ENCODE measurements at places on chromosomes 4 and X.

GRCh38 chr4:110197529-110198042 lies 829 bp downstream of the ELOVL6 start:
- peak; percentile 49 for DNase-seq

GRCh38 chr4:71338846-71339593 lies at the start of gene SLC4A4:
Gene SLC4A4, plus strand, starts transcription at chr4:71339020.
- no peak for DNase-seq

DNA sequence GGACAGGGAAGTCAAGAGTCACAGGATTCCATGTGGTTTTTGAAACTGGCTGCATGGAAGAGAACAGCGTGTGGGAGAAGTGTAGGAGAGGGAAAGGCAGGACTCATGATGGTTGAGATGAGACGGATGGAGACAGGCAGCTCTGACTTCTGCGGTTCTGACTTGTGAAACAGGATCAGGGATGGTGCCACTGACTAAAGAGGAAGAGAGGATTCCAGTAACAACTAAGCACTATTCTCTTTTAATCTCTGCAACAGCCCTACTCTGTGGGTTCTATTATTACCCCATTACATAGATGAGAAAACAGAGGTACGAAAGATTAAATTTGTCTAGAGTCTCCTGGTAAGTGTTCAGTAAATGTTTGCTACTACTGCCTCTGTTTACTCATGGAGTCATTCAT lies 156.3 kb downstream of the CBR4 start:
- DNase-seq, result no peak

GRCh38 chrX:11426712-11427452 lies 133.7 kb downstream of the AMELX start:
- DNase-seq, result no peak

GRCh38 chr4:140800666-140801065 lies 44.5 kb upstream of the TBC1D9 start:
- no peak for DNase-seq

DNA sequence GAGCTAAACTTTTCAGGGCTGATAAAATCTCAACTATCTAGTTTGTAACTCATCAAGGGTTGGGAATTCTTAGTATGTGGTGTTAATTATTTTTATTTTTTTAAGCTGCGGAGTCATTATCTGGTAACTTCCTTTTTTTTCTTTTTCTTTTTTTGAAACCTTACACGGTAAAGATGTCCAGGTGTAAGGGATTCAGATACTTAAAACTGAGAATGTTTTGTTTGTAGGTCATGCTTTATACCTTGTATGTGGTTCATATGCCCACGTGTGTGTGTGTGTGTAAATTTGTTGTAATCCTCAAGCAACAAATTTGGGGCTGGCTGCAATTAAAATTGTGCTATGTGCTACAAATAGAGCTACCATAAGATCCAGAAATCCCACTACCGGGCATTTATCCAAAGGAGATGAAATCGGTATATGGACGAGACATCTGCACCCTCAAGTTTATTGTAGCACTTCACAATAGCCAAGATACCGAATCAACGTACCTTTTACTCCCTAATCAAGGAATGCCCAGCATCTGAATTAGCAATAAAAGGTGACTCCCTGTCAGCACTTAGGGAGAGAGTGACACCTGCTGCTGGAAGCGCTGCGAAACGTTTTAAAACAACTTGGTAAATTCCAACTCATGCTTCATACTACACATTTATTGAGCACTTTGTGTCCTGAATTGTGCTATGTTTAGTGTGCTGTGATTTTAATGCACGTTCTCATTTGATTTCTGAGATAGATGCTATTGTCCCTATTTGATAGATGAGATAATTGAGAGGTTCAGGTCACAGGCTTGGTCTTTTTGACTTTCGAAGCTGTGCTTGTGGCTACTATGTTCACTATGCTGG lies 16.1 kb downstream of the MSMO1 start:
- peak; percentile 33 for DNase-seq

GRCh38 chrX:25049357-25049756 lies 33.6 kb upstream of the ARX start:
- DNase-seq, result no peak

DNA sequence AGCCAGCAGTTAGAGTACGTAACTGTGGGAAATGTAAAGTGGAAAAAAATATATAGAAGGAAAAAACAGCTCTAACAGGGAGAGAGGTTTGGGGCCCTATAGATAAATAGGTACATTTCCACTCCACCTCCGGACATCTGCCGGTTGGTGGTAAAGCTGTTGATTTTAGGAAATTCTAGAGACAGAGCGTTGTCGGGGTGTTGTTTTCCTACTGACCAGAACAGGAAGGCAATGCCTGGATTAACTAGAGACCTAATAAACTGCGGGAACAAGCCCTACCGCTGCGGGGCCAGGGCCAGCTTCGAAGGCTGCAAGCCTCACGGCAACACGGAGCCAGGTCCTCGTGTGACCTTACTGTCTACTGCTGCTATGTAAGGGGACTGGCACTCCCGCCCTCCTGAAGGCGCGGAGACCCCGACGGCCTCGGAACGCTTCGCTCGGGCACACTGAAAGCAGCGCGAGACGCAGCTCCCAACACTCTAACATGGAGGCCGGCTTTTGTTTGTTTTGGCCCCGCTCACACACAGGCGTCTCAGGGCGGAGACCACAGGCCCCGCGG lies 702 bp upstream of the CDKN2AIP start:
- DNase-seq, result peak; percentile 50

GRCh38 chrX:3648084-3648483 lies 65.4 kb downstream of the PRKX start:
- no peak for DNase-seq

DNA sequence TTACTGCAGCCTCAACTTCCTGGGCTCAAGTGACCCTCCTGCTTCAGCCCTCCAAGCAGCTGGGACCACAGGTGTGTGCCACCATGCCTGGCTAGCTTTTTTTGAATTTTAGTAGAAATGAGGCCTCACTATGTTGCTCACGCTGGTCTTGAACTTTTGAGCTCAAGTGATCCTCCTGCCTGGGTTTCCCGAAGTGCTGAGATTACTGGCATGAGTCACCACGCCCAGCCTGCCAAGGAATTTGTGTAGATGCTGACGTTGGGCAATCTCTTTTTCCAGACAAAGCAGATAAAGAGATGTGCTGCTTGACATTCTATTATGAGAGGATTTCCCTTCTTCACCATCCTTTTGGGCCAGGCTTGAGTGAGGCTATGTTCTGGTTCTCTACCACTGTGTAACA lies 254.5 kb upstream of the RPS6KA3 start:
- DNase-seq, result no peak

- DNase-seq, result no peak
These were observed 16.1 kb downstream of the CBR4 start for GRCh38 chr4:168993714-168994510.

GRCh38 chr4:121408-122084 lies 2.8 kb upstream of the ZNF718 start:
- peak; percentile 38 for DNase-seq

DNA sequence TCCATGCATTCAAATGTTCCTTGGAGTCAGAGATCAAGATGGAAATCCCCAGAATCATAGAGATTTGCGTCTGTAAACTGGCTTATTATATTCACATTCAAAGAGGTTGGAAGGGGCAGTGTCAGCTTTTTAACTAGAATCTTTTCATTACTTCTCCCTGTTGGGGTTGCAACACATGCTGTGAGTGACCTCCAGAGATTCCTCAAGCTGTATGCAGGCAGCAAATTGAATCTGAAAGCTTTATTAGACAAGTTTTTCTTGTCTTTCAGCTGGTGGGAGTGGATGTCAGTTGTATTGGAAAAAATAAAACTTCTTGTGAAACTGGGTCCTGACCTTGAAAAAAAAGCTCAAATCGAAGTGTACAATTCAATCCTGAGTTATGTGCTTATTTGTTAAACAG lies 736.5 kb upstream of the FTHL17 start:
- DNase-seq, result no peak

GRCh38 chrX:48909703-48910294 lies 1.6 kb downstream of the SLC35A2 start:
- DNase-seq, result no peak

DNA sequence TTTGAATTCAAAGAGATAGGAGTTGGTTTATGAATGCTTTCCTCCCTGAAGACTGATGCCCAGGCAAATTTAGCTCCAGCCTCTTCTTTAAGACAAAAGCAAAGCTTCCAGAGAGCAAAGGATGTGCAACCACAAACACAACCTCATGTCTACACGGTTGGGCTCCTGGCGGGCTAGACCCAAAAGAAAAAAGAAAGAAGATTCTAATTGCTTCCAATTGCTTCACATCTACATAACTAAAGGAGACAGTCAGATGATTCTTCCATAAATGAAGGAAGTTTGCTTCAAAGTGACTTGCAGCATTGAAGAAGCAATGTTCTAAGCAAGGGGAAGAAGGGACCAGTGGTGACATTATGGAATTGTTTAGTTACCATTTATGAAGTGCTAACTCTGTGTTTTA lies 1603.0 kb upstream of the TENM3 start:
- DNase-seq, result no peak

GRCh38 chr4:66062044-66062443 lies 391.8 kb upstream of the EPHA5 start:
- DNase-seq, result no peak

DNA sequence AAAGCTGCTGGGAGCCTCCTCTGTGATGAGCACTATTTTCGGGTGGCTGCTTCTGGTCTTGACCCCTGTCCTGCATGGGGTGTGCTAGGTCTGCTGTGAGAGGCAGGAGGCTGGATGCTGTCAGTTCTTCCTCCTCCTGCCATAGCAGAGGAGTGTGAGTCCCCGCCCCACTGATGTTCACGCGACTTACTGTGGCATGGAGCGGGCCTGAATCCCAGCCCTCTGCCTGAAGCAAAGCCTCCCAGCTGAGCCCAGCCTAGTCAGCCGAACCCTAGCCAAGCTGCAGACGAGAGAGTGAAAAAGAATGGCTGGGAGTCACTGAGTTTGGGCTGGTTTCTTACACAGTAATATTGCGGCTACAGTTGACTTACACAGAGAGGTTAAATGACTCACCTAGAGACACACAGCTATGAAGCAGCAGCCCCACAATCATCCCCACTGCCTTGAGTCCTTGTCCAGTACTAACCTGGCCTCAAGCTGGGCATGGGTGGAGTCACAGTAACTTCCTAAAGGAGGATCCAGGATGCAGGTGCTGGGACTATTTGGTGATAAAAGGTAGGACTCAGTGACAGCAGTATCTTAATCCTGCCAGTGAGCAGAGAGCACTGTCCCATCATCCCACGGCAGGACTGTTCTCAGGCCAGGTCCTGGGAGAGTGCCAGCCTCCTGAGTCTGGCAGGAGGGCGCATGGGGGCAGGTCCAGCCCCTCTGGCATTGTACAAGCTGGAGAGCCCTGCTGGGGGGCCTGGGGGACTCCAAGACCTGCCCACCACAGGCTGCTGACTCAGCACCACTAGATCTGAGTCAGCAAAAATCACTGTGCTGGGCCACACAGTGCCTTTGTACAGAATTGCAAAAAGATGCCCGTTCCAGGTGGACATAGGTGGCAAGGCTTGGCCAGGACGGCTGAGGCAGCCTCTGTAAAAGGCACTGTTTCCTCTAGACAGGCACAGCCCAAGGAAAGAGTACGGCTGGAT lies 60.4 kb upstream of the CRMP1 start:
- DNase-seq, result no peak

- DNase-seq, result no peak
These were observed 50.9 kb downstream of the FAM193A start for GRCh38 chr4:2587213-2587823.

DNA sequence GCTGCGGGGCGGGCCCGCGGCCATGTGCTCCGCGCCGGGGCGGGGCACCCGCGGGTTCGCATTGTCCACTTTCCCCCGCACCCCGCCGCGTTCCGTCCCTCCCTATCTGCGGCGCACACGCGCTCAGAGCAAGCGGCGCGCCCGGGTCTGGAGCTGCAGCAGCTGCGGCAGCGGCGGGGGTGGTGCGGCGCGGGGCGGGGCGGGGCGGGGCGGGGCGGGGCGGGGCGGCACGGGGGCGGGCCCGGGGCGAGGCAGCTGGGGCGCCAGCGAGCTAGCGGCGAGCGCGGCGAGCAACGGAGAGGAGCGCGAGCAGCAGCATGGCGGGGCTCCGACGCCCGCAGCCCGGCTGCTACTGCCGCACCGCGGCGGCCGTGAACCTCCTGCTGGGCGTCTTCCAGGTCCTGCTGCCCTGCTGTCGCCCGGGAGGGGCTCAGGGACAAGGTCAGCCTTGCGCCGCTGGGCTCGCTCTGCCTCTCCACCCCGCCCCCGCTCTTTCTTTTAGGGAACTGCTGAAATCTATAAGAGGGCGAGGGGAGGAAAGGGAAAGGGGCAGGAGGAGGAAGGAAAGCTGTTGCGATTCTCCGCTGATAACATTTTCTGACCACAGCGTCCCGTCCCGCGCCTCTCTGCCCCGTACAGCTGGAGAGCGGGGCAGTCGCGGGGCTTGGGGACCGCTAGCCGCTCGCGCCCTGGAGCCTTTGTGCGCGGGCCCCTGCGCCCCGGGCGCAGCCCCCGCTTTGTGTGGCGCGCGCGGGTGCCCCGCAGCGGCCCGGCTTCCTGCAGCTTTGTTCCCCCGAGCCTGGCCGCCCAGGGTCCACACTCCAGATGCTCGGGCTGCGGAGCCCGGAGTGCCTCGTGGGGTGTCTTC lies at the start of gene TMEM131L:
TSS of gene TMEM131L (plus strand) at position 280 of the 868 bp plus-strand sequence. CDS start at position 318, 38 bp downstream.
- DNase-seq, result peak; percentile 79

GRCh38 chr4:71377561-71377960 lies 38.7 kb downstream of the SLC4A4 start:
- DNase-seq, result no peak

DNA sequence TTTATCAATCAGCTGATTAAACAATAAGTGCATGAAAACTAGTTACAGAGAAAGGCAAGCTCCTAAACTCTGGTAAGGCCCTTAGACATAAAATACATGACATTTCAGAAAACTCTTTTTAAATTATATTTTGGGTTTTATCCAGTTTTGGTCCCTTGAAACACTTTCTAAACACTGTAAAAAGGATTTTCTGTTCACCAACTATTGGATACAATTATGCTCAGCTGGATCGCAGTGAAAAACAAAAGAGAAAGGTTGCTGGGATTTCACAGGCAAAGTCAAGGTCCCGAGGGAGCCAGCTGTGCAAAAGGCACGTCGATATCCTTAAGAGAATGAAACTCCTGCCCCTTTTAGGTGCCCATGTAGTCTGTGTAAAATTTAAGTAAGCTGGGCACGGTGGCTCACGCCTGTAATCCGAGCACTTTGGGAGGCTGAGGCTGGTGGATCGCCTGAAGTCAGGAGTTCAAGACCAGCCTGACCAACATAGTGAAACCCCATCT lies 1018.4 kb upstream of the INTU start:
- no peak for DNase-seq

GRCh38 chr4:162116095-162116779 lies 47.6 kb downstream of the FSTL5 start:
- DNase-seq, result no peak

- no peak for DNase-seq
These were observed 63.7 kb upstream of the PDLIM3 start for GRCh38 chr4:185598846-185599552.

GRCh38 chrX:72110051-72110875 lies 21.5 kb downstream of the RTL5 start:
- DNase-seq, result no peak

DNA sequence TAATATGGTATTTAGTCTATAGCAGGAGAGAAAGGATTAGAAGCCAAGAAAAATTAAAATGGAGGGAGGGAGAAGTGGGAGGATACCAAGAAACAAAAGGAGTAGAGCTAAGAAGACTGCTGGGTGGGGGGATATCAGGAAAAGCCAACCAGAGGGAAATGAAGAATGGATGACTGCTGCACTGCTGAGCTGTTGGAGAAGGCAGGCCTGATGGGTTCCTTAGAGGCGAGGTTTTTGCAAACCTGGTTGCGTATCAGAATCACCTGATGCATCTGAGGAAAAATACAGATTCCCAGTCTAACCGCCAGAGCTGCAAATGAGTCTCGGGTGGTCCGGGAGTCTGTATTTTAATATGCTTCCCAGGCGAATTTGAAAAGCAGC lies 1.5 kb downstream of the PGRMC1 start:
- no peak for DNase-seq

GRCh38 chr4:184814686-184815045 lies 11.1 kb downstream of the ACSL1 start:
- no peak for DNase-seq
